Gastrocnemius medialis (tissue), 4 donors: ENCODE measurements at places on chromosomes 7 and 10. TPM values are rescaled to one million over a fixed set of nuclear protein-coding genes. Genes with fewer than 3 reads are reported as not detected.

The PPP1R3C gene
- 90.7 TPM for total RNA-seq

The PIP gene
- not detected for total RNA-seq

The TMEM176B gene
- total RNA-seq, result 5.8 TPM

GRCh38 chr7:7432979-7433378, 102.7 kb downstream of the COL28A1 start:
- no peak for DNase-seq

- no peak for DNase-seq
Measured at GRCh38 chr10:29041616-29042015, 247.3 kb upstream of the LYZL1 start.

GRCh38 chr10:6530211-6530840, 49.8 kb downstream of the PRKCQ start:
- DNase-seq, result no peak

- DNase-seq, result no peak
Measured at GRCh38 chr7:117219485-117219884, 103.4 kb downstream of the WNT2 start.

DNA sequence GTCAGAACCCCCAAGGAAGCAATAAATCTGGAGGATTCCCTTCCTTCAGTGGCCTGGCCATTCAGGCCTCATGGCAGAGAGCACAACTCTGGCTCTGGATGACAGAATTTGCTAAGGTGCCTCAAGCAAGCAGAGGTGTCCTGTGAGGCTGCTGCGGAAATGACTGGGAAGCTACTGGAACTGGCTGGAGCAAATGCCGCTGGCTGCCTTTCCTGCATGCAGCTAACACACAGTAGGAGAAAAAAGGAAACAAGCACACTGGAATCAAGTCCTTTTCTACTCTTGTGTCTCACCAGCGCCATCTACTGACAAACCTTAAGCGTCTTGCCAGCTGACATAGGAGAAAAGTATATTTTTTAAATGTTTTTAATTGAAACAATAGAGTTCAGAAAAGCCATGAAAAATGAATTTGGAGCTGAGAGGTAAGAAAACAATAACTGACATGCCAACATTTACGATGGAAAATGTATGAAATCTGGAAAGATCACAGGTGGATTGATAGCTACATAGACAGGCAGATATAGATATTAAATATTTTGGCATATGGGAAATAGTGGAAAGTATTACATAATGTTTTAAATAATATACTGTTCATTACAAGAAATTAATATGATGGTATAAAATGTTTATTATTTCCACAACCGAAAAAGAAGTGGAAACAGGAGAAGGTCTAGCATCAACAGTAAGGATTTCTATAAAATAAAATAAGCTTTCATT, 951.6 kb downstream of the ANKRD7 start:
- no peak for DNase-seq
